Stimulated activated CD4-positive, alpha-beta T cell treated with anti-CD3 and anti-CD28 coated beads, Interleukin-1b, Interleukin-23, amount 100 ng/mL, for 1 hour (primary cell): ENCODE measurements at places on chromosomes 5 and 9.

DNA sequence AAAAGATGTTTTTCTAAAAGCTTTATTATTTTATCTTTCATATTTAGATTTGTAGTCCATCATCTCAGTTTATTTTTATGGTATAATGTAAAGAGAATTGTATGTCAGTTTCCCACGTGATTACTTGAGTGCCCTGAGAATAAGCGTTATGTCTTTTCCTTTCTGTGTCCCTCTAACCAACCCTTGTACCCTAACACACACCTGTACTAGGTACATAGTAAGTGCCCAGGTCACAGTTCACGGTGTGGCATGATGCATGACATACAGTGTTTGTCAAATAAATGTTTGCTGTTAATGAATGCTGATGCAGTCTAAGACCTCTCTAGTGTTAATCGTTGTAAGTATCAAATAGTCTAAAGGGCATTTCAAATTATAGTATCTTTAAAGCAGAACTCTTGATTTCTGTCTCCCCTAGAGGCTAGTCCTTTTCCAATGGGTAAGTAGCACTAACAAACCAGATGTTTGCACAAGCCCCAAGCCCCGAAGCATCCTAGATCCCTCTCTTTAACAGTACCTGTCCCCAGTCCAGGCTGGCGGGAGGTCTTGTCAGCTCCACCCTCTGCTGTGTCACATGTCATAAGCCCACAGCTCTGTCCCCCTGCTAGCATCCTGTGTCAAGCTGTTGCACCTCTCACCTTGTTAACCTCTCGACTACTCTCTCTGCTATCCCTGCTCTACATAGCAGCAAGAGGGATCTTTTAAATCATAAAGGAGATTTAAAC is 23.7 kb downstream of the NUP214 start:
- DNase-seq: no peak

DNA sequence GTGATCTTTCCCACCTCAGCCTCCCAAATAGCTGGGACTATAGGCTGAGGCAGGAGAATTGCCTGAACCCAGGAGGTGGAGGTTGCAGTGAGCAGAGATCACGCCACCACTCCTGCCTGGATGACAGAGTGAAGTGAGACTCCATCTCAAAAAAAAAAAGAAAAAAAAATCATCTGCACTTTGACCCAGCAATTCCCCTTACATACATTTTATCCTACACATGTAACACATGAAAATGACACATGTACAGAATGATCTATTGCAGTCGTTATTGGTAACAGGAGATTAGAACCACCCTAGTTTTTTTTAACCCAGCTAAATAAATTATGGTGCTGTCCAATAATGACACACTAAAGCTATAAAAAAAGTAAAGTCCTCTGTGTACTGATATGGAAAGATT is 14.2 kb downstream of the RUFY1 start:
- no peak for DNase-seq

DNA sequence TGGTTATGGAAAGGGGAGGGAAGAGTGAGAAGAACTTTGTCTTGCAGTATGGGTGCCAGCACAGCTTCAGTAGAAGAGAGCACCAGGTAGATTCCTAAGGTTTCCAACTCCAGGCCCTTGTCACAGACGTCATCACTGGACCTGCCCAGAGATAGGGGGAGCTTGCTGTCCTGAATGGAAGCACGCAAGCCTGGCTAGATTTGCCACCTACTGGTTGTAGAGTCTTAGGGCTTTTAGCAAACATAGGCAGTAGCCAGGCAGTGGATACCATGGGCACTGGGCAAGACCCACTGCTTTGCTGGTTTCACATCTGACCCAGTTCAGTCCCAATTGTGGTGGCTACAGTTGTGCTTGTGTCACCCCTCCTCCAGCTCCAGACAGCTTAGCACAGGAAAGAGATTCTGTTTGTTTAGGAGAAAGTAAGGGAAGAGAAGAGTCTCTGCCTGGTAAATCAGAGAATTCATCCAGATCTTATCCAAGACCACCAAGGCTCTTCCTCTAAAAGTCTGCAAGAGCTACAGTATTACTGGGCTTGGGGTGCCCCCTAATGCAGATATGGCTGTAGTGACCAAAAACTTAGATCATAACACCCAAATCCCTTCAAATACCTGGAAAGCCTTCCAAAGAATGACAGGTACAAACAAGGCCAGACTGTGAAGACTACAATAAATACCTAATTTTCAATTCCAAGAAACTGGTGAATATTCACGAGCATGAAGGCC is 158.9 kb downstream of the HINT1 start:
- DNase-seq: no peak

DNA sequence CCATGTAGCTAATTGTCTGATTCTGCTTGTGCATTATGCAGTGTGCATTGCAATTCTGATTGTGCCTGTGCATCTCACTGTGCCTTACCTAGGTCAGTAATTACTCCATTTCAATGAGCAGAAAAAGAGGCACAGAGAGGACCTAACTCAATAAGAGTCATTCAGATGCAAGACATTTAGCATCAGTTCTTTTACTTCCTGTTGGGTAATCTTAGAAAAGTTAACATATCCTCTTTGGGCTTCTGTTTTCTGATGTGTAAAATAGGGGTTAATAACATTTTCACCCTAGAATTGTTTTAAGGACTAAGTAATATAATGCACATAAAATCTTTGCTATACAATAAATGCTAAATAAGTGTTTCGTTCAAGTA is 7.0 kb upstream of the DCTN4 start:
- no peak for DNase-seq

GRCh38 chr9:87831159-87831558 is 51.5 kb upstream of the SPATA31E1 start:
- DNase-seq: no peak

DNA sequence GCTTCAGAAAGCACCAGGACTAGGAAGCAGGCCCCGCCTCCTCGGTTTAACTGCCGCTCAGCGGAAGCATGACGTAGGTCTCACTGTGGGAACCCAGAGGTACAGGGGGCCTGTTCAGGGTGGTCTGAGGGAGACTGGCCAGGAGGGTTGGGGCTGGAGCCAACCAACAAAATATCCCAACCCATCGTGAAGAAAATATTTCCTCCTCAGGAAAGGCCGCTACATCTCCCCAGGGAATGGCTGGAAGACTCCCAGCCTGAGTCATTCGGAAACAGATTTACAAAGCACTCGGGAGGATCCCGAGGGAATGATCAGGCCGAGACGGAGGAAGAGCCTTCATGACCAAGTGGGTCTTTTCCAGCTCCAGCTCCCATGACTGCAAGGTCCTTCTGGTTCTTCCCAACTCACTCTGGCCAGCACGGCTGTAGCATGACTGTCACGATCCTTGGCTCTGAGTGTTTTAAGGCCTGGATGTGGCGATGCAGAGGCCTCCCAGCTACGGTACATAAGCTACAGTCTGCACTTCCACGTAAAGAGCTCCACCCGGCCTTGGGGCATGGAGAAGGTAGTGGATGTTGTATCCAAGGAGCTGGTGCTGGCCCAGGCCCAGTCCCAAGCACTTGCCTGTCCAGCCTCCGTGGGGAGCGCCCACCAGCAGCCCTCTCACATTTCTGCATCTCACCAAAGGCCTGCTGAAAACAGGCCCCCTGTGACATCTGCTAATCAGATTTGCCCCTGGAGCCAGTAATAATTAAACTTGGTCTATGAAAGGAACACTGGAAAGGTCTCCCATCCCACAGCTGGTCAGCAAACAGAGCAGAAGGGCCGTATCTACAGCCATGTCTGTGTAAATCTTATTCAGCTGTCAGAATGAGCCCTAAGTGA is 100.6 kb downstream of the LHFPL2 start:
- no peak for DNase-seq

GRCh38 chr5:4191703-4192102 is 596.1 kb downstream of the IRX1 start:
- no peak for DNase-seq

GRCh38 chr5:115640274-115640673 is 14.4 kb upstream of the TMED7 start:
- DNase-seq: no peak

- no peak for DNase-seq
Observed at GRCh38 chr5:34533582-34534522, 122.3 kb upstream of the RAI14 start.

DNA sequence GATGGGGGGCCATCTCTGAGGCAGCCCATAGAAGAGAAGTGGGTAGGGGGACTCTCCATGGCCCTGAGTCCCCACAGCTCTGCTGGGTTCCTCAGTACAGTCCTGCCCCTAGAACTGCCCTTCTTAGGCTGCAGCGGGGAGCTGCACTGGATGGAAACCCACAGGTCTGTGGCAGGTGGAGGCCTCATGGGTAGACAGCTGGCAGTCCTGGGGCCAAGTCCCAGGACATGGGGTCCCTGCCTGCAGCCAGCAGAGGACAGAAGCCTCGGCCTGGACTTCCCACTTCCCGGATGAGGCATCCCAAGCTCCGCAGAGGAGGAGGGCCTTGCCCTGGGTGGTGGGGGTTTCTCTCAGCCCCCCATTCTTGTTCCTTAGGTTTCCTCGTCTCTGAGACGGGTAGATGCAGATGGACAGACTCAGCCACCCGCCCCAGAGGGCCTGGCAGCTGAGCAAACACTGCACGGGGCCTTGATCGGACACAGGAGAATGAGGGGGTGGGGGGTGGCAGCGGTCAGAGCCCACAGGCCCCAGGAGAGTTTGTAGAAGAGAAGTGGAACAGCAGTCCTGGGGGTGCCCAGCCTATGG is 153.8 kb downstream of the C9orf50 start:
- DNase-seq: no peak

DNA sequence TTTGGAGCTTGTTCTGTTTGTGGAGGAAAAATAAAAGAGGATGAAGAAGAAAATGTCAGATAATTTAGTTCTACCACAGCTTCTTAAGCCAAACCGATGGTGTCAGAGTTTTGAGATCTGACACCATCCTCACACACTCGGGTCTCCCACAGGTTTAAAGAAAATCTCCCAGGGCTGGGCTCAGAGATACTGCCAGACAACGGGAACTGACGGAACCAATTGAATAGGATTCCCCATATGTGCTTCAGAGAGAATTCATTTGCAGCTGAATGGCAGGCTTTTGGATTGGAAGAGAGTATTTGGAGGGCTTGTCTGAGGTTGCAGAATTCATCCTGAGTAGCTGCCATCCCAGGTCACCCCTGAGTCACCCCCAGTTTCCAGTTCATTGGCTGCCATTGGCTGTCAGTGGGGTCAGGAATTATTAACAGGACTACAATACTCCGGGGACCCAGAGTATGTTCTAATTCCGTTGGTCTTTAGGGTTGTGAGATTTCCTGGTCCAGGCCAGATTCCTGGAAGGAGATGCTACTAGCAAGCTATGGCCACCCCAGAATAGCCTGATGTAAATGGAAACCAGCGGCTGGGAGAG is 131.3 kb downstream of the PDZD2 start:
- no peak for DNase-seq

DNA sequence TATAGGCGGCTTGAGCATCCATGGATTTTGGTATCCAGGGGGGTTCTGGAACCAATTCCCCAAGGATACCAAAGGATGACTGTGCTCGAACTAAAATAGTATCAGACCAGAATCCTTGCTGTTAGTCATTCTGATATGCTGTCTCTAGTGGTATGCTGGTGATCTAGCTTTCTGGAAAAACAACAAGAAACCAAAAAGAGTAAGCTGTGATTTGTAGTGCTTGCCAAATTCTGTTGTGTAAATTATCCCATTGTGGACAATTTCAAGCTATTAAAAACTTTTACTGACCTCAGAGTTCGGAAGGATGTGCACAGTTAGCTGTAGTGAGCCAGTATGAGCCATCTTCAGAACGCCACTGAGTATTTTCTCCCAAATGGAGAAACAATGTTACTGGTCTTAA is 99.0 kb upstream of the FBN2 start:
- DNase-seq: no peak

DNA sequence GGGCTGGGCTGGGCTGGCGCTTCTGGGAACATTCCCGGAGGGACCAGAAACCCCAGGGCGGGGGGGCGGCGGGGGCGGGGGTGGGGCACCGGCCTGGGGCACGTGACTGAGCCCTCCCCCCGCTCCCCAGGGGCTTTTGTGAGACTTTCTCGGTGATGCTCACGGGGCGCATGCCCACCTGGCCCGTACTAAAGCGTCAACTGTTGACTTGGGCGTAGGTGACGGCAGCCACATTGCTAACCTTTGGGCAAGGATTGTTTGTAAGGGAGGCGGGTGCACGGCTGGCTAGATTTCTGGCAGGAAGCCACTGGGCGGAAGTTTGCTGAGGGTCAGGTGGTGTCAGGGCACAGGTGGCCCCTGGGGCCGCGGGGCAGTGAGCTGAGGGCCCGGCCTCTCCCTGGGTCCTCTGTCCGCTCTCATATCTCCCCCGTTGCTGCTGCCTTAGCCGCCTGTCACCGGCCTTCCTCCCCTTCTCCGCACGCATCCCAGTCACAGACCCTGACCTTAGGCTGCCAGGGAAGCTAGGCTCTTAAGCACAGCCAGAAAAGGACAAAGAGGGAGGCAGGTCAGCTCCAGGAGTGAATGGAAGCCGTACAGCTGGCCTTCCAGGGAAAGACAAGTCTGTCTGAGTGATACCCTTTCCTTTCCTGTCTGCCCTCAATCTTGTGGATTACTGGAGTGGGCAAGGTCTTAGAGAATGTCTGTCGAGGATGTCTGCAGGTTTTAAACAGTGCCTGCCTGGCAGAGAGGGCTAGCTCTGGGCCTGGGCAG is 812 bp downstream of the CACFD1 start:
- no peak for DNase-seq

- no peak for DNase-seq
Observed at GRCh38 chr5:218457-219291, 554 bp downstream of the SDHA start.

GRCh38 chr9:109817846-109818472 is 38.0 kb downstream of the PALM2AKAP2 start:
- no peak for DNase-seq

DNA sequence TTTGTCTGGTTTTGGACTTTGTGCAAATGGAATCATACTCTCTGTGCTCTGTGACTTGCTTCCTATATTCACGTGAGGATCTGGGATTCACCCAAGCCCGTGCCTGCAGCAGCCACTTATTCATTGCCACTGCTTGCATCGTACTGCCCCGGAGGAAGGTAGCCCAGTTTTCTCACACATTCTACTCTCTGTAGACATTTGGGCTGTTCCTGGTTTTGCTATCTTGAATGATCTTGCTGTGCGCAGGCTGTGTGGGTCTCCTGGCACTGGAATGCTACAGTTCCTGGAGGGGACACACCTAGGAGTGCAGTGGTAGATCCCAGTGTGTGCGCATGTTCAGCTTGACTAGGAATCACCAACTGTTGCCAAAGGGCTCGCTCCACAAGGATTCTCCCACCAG is 99.2 kb upstream of the BOD1 start:
- no peak for DNase-seq

GRCh38 chr5:1882337-1883119 is at the start of gene IRX4:
TSS of gene IRX4 (minus strand) at chr5:1882925. CDS start at chr5:1882647, 278 bp downstream.
- no peak for DNase-seq
